ENCODE measurements at places on chromosomes 7 and 10.

DNA sequence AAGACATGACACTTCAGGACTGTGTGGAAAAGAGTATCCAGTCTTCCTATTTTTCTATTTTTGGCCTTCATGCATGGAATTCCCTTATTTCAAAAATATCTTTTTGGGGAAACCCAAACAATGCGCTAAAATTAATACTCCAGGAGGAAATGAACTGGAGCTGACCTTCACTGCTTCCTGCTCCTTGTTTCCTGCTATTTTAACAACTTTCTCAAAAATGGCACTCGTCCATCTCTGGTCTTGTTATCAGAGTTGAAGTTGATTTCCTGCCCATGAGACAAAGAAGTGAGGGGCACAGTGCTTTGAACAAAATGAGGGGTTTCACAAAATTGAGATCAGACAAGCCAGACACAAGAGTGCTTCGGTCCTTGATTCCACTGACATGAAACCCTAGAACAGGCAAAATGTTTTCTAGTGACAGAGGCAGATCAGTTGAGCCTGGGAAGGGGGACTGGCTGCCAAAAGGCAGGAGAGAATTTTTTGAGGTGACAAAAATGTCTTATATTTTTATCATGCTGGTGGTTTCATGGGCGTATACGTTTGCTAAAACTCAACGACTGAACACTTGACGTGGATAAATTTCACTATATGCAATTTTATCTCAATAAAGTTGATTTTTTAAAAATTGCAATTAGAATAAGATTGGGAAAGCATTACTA lies 193.2 kb downstream of the CREB5 start:
- no peak for DNase-seq

DNA sequence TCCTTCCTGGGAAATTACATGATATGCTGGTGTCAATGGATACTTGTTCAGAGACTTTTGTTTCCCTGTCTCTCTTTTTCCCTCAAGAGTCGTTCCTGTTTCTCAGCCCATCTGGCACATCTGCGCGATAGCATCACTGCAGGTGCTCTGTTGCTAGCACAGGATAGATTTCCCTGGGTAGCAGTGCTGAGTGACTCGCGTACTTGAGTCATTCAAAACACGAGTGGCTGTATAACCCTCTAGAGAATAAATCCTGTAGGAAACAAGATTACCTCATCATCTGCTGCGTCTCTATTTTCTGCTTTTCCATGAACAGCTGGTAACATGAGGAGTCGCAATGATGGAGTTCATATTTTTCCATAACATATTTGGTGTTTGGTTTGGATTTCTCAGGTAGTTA lies 452.0 kb upstream of the FZD8 start:
- no peak for DNase-seq

- DNase-seq: no peak
Observed at GRCh38 chr7:117068511-117069145, 115.3 kb downstream of the ST7 start.

- no peak for DNase-seq
Observed at GRCh38 chr7:47128700-47129099, 453.2 kb downstream of the TNS3 start.

GRCh38 chr10:119404719-119405519 lies 137.6 kb downstream of the RGS10 start:
- no peak for DNase-seq

- no peak for DNase-seq
Observed at GRCh38 chr7:96088579-96088978, 233.3 kb downstream of the SLC25A13 start.

- no peak for DNase-seq
Observed at GRCh38 chr7:31478721-31479120, 35.2 kb upstream of the ITPRID1 start.

DNA sequence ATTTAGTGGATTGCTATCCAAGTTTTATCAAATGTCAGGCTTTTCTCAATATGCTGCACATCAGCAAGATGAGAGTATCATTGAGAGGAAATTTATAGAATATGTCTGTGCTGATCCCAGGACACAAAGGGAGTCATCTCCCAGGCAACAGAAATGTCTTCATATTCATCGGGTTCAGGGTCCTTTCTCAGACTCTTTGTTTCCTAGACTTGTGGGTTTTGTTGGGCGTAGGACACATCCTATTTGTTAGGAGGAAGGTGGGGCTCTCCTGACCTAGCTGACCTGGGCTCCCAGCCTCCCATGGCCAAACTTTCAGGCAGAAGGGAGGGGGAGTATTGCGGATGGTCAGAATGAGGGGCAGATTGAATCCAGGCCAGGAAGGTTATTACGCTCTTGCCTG lies 22.9 kb upstream of the NPS start:
- no peak for DNase-seq

GRCh38 chr7:7181519-7182155 lies 707 bp upstream of the C1GALT1 start:
- no peak for DNase-seq

DNA sequence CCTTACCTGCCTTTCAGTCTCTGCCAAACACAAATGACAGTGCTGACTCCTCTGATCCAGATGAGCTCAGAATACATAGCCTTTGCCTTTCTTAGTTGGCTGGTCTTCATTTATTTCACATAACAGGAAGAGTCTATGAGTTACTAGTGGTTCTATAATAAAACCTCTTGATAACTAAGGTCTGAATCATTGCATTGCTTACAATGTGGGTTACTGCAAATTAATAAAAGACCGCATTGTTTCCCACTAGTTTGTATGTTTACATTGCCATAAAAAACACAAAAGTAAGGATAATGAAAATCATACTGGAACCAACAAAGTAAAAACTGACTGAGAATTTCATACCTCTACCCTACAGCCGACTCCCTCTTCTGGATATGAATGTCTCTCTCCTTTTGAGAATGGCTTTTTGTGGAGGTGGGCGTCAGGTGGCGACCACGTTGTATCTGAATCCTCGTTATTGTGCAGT lies 62.0 kb upstream of the AKR1E2 start:
- DNase-seq: no peak

DNA sequence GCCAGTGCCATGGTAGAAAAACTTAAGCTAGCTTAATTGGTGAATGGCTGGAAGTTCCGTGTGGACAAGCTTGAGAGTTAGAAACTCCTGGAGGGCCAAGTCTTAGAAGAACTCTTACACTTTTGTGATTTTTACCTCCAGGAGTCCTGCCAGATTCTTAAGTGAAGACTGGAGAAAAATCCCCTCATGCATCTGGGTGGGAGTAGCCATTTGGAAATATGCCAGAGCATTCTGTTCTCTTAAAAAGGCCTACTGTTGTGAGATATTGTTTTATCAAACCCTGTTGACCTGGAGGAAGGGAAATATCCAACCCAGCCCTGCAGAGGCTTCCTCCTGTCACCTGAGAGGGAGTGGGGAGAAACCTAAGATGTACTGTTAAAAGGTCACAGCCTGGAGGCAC lies 17.6 kb upstream of the MCM10 start:
- no peak for DNase-seq

DNA sequence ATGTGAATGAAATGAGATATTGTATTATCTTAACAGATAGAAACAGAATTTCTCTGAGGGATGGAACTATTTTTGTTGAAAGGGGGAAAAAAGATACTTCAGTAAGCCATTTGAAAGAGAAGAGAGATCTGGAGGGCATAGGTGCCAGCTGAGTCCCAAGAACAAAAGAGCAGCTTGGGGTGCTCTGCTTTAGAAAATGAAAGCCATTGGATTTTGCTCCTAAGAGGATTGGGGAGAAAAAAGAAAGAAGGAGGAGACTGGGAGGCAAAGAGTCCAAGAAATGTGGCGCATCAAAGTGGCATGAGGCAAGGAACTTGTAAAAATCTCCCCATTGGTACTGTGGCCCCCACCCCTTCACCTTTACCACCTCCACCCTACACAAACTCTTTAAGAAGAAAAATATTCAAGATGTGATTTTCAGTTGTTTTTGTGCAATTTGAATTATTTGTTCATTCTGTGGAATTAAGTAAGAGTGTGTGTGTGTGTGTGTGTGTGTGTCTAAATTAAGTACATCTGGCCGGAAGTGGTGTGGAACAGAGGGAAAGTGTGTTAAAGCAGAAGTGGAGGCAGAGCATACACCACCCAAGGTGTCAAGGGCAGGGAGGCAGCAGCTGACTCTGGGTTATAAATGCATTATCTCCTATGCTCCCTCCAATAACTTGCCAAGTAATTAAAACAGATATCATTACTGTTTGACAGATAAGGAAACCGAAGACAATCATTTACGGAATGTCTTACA lies 9.9 kb upstream of the GNAI1 start:
- no peak for DNase-seq

DNA sequence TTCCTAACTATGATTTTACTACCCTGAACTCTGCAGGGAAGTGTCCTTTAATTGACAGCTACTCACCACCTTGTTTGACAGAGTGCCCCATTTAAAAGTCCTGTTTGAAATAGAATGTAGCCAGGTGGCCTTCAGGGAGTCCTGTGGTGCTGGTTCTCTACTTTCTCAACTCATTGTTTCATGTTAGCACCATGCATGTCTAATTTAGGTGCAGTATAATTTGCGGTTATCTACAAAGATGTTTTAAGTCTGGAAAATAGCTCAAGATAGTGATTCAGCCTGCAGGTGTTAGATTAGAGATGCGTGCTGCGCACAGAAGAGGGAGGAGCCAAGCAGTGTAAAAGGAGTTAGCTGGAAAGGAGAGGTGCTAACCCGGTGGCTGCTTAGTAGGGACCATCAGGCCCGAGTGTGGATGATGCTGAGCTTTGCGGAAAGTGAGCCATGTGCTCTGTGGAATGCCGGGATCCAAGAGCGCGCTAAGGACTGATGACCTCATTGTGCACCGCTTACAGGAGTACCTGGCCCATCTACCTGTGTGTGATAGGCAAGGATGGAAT lies 1.2 kb downstream of the CCM2 start:
- no peak for DNase-seq

GRCh38 chr7:148334441-148334956 lies 256.1 kb upstream of the C7orf33 start:
- DNase-seq: no peak

GRCh38 chr10:11177926-11178471 lies 160.3 kb downstream of the CELF2 start:
- DNase-seq: no peak

GRCh38 chr7:920351-921070 lies 34.0 kb downstream of the ADAP1 start:
- no peak for DNase-seq

- no peak for DNase-seq
Observed at GRCh38 chr10:130041451-130042371, 68.9 kb downstream of the C10orf143 start.

DNA sequence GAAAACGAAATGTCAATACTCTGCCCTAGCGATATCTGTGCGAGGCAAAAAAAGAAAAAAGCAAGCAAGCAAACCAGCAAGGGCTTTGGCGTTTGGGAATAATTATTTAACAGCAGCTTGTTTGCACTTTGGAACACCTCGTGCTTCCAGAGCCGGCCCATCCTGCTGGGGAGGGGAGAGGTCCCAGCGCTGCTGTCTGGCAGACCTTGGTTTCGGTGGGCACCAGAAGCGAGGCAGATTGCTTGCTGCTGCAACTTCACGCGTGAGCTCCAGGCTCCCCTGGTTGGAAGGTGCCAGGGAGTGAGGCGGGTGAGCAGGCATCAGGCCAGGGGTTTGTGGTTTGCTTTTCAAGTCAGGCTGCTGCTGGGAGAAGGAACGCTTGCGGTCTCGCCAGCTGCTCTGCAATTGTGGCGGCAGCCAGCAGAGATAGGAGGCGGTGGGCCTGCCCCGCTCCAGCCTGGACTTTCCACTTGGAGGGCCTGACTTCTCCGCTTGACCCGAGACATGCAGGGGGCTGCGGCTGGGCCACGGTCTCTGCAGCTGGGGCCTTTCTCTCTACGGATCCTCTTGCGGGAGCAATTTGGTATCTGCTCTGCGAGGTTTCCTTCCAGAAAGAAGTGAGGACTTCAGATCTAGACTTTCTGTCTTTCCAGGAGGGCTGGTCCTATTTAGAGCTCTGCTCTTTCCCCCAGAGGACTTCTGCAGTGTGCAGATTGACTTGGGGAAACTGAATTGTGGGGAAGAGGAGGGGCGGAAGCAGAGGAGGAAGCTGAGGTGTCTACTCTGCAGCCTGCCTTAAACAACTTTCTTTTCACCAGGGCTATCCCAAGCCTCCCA lies 131.4 kb downstream of the PRPF18 start:
- DNase-seq: no peak

GRCh38 chr7:145860809-145861208 lies 255.8 kb upstream of the CNTNAP2 start:
- DNase-seq: no peak

DNA sequence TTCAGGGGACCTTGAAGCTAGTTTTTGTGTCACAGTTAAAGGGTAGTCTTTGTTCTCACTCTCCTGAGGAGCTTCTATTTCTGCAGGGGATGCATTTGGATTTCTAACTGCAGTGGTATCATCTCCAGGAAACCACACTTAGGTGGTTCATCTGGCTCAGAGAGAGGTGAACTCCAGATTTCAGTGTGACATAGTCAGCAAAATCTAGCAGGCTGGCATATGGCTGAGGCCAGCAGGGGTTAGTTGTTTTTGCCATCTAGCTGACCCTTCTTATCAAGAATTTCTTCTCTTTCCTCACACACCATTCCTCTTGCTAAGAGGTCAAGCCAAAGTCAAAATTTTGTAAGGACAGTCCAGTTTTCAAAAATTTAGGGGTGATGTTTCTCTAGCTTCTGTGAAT lies 248.2 kb downstream of the REEP3 start:
- no peak for DNase-seq

DNA sequence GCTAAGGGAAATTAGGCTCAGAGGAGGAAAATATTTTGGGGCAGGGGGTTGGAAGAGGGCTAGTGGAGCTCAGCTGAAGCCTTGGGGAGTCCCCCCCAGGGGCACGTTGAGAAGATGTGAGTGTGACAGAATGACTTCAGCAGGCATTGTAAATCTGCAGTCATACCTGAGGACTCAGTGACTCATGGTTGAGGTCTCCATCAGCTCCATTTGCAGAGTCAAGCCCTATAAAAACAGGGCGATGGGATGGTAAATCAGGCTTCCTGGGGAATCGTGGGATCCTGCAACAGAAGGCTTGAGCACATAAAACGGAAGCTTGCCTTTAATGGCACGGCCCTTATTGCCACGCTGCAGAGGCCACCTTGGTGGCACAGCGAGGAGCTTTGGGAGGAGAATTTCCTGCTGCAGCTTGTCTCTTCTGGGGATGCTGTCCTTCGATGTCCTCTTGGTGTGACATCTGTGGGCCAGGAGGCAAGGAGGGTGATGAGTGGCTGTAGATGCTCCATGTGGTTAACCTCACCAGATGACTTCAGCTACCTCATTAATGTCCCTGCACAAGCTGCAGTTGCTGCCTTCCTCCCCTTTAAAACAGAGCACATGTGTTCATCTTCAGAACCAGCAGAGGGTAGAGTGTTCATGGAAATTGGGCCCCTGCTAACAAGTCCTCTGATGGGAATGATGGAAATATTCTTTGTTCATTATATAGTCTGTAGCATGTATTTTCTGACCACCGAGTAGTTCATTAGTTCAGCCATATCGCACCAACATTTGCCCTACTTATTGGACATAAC lies 285.9 kb downstream of the LRMDA start:
- no peak for DNase-seq

DNA sequence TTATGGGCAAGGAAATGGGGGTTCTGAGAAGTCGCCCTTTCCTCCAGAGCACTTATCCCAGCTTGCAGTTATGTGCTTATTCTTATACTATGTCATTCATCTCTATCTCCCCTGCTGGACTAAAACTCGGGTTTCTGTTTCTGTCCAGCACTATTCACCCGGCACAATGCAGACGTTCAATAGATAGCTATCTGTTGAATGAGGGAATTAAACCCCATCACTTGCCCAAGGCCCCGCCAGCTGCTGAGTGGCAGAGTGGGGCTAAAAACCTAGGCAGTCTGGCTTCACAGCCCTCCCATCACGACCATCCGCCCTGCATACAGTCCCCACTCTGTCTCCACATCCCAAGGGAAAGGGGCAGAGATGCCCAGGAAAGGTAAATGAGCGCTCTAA lies 5.4 kb downstream of the SLIT1 start:
- DNase-seq: no peak

Measured in NCI-H1048 (cell line).